ENCODE measurements at places on chromosomes 6 and 20.

- no peaks in the 10 kb centered on the region for H3K36me3 ChIP-seq
- peaks cover 14% of the 10 kb centered on the region for H3K4me1 ChIP-seq
- DNase-seq, result peak; percentile 63
- peak overlapping the region; percentile 79 for H3K4me3 ChIP-seq
Observed at GRCh38 chr6:160992061-160992979, 751 bp downstream of the MAP3K4 start.

DNA sequence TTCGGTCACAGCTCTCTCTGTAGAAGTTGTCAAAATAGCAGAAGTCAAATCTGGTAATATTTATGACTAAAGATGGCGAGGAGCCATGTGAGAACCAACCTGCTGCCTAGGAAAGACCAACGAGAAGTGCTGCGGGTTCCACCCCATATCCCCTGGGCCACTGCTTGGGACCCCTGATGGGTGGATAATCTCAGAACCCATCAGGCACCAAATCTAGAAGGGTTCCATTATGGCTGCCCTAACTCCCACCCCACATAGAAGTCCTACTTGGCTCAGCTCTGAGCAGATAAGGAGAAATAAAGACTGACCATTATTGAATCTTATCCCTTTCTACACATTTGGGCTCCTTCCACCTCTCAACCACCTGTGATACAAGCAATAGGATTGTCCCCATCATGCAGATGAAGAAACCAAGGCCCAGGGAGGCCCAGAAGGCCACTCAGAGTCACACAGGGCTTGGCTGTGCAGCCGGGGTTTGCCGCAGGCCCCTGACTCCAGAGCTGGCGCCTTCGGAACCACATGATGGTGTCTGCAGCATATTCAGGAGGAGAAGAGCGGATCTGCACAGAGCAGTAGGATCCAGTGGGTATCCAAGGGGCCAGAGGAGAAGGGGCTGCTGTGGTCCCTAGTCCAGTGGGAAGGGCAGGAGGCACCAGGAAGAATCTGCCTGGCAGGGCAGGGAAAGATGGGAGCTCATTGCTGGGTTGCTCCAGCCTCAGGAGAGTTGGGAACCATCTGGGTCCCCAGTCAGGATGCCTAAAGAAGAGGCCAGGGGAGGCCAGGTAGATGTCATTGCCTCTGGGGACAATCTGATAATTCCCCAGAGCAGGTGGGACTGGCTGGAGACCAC lies 9.6 kb upstream of the PCMTD2 start:
- peaks cover 6% of the 10 kb centered on the region for H3K4me1 ChIP-seq
- DNase-seq, result no peak
- no peak overlapping the region for H3K27ac ChIP-seq
- H3K36me3 ChIP-seq, result no peaks in the 10 kb centered on the region
- H3K4me3 ChIP-seq, result no peak overlapping the region
- no peaks in the 10 kb centered on the region for H3K27me3 ChIP-seq

DNA sequence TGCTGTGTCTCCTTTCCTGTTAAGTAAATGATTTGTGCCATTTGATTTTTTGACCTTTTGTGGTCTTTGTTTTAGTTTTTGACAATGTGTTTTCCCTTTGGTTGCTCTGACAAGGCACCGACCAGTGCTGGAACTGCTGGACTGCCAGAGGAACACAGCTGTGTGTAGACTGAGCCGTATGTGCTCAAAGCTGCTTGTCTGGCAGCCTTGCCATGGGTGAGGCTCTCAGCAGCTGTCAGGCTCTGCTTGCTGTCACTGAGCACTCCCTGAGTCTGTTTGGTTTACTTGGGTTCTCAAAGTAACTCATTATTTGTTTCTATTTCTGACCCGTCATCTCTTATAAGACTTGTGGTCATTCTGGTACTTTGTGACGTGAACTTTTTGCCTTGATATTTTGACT lies 15.1 kb upstream of the SNRPB start:
- no peak overlapping the region for H3K4me3 ChIP-seq
- DNase-seq, result no peak
- no peak overlapping the region for H3K27ac ChIP-seq
- no peaks in the 10 kb centered on the region for H3K4me1 ChIP-seq
- no peaks in the 10 kb centered on the region for H3K27me3 ChIP-seq

DNA sequence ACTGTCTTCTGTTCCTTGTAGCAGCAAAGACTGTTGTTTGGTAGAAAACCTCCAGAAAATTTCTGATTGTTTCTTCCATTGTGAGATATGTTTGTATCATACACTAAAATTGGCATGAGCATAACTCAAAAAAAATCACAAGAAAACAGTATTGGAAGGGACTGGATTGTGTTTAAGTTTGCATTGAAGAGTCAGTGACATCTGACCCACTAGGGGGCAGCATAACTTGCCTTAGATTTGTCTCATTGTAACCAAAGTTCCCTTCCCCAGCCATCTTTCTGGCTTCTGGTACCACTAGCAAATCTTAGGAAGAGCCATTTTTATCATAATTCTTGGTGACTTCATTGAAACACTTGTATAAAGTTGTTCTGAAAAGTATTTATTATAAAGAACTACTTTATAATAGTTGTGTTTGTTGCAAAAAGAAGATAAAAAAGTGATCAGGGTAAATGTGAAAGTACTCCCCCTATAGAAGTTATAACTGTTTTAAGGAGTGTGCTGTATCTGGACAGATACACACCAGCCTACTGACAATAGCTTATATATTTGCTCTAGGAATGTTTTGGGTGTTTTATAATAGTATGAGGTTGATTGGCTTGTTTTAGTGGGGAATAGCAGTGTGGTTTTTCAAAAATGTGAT lies 7.7 kb downstream of the CSTF1 start:
- no peaks in the 10 kb centered on the region for H3K27me3 ChIP-seq
- H3K4me1 ChIP-seq, result peaks cover 3% of the 10 kb centered on the region
- H3K27ac ChIP-seq, result no peak overlapping the region
- H3K4me3 ChIP-seq, result no peak overlapping the region
- H3K36me3 ChIP-seq, result peaks cover 45% of the 10 kb centered on the region
- peak; percentile 81 for DNase-seq

DNA sequence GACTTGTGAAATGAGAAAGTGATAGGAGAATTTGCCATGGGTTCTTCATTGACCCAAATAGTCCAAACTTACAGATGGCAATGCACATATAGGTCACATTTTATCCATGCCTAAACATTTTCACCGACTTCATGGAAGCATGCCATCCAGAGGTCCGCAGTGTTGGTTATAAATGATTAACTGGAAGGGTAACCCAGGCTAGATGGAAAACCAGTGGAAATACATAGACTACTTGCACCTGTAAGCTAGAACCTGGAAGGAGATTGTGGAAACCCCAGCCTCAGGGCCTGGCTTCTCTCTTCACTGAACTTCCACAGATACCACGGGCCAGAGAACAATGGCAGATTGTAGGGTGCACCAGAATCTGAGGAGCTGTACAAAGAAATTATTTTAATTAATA lies 103.8 kb upstream of the SYNDIG1 start:
- no peaks in the 10 kb centered on the region for H3K27me3 ChIP-seq
- DNase-seq, result no peak
- no peak overlapping the region for H3K4me3 ChIP-seq
- H3K27ac ChIP-seq, result no peak overlapping the region

GRCh38 chr6:52616059-52616690 lies 39.3 kb upstream of the TRAM2 start:
- H3K4me1 ChIP-seq, result no peaks in the 10 kb centered on the region
- H3K4me3 ChIP-seq, result no peak overlapping the region
- H3K27ac ChIP-seq, result no peak overlapping the region

GRCh38 chr6:32933661-32934085 lies 7.2 kb downstream of the HLA-DMB start:
- no peaks in the 10 kb centered on the region for H3K4me1 ChIP-seq
- H3K4me3 ChIP-seq, result no peak overlapping the region
- no peak overlapping the region for H3K27ac ChIP-seq
- H3K36me3 ChIP-seq, result no peaks in the 10 kb centered on the region
- peak; percentile 76 for DNase-seq

- no peak overlapping the region for H3K27ac ChIP-seq
- H3K4me3 ChIP-seq, result peak overlapping the region; percentile 43
- H3K4me1 ChIP-seq, result peaks cover 82% of the 10 kb centered on the region
- H3K36me3 ChIP-seq, result no peaks in the 10 kb centered on the region
- DNase-seq, result peak; percentile 38
- H3K27me3 ChIP-seq, result no peaks in the 10 kb centered on the region
Observed at GRCh38 chr6:15410752-15411151, 164.9 kb downstream of the JARID2 start.

GRCh38 chr6:7991536-7991935 lies 72.7 kb downstream of the BLOC1S5 start:
- H3K4me1 ChIP-seq, result no peaks in the 10 kb centered on the region
- no peak overlapping the region for H3K27ac ChIP-seq
- H3K36me3 ChIP-seq, result no peaks in the 10 kb centered on the region
- no peak overlapping the region for H3K4me3 ChIP-seq

DNA sequence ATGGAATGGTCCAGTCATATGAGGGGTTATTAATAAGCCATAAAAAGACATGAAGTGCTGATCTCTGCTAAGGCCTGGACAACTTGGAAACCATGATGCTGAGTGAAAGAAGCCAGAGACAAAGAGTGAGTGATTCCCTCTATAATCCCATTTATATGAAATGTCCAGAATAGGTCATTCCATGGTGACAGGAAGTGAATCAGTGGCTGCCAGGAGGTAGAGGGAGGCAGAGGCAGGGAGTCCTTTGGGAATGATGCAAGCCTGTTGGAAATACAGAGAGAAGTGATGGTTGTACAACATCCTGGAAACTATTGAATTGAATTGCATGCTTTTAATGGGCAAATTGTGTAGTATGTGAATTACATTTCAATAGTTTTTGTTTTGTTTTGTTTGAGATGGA lies 26.4 kb downstream of the ANKRD60 start:
- H3K4me1 ChIP-seq, result no peaks in the 10 kb centered on the region
- H3K4me3 ChIP-seq, result no peak overlapping the region
- H3K36me3 ChIP-seq, result no peaks in the 10 kb centered on the region
- DNase-seq, result no peak
- peaks cover 7% of the 10 kb centered on the region for H3K27me3 ChIP-seq

DNA sequence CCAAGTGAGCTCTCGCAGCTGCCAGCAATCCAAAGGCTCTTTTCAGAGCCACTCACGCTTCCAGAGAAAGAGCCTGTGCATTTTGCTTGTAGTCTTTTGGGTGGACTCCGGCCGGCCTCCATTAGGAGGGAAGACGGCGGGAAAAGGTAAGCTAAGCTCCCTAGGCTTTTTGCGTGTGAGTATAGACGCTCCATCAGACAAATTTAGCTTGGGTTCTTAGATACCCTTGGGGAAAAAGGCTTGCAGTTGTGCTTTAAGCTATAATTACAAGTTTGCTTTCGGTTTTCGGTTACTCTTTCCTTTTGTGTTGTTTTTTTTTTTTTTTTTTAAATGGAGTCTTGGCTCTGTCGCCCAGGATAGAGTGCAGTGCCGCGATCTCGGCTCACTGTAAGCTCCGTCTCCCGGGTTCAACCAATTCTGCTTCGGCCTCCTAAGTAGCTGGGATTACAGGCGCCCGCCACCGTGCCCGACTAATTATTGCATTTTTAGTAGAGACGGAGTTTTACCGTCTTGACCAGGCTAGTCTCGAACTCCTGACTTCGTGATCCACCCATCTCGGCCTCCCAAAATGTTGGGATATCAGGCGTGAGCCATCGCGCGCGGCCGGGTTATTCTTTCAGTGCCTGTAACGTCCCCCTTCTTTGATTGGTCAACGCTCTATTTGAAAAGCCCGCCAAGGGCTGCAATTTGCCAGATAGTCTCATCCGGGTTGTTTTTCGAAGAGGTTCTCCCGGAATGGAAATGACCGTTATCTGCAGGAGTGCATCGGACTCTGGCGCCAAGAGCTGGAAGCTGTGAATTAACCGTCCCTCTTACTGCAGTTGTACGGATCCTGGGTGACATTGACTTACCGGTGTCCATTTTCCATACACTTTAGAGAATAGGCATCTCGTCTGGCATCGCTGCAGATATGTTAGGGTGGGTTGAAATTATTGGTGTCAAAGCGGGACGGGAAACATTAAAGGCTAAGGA lies 18.1 kb downstream of the OR2B2 start:
- H3K27me3 ChIP-seq, result no peaks in the 10 kb centered on the region
- peaks cover 16% of the 10 kb centered on the region for H3K4me1 ChIP-seq
- H3K27ac ChIP-seq, result peak overlapping the region; percentile 85
- peak overlapping the region; percentile 100 for H3K4me3 ChIP-seq
- H3K36me3 ChIP-seq, result no peaks in the 10 kb centered on the region

DNA sequence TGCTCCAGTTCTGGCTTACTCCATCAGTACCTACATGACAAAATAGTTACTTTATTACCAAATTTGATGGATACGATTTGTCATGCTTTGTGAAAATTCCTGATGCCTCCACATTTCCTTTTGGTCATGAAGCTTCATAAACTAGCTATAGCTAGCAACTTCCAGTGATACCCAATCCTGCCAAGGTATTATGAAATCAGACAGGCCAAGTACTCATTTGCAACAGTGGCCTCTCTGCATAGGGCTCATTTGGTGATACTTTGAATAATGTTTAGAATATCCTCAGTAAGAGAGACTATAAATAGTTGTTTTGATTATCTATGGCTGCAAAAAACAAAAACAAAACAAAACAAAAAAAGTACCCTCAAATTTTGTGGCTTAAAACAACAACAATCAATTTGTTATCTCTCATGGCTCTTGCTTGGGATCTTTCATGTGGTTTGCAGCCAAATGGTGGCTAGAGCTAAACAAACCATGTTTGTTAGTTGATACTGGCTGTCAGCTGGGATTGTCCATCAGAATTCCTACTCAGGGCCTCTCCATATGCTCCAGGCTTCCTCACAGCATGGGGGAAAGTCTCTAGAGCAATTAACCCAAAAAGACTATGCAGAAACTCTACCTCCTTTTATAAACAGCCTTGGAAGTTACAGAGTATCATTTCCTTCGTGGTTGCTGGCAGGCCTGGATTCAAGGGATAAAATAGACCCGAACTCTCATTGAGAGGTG lies 10.1 kb upstream of the PRL start:
- H3K27me3 ChIP-seq, result no peaks in the 10 kb centered on the region
- no peaks in the 10 kb centered on the region for H3K4me1 ChIP-seq
- H3K27ac ChIP-seq, result no peak overlapping the region
- H3K4me3 ChIP-seq, result no peak overlapping the region

GRCh38 chr20:49831770-49832631 lies 19.4 kb downstream of the SLC9A8 start:
- no peaks in the 10 kb centered on the region for H3K27me3 ChIP-seq
- no peaks in the 10 kb centered on the region for H3K4me1 ChIP-seq

DNA sequence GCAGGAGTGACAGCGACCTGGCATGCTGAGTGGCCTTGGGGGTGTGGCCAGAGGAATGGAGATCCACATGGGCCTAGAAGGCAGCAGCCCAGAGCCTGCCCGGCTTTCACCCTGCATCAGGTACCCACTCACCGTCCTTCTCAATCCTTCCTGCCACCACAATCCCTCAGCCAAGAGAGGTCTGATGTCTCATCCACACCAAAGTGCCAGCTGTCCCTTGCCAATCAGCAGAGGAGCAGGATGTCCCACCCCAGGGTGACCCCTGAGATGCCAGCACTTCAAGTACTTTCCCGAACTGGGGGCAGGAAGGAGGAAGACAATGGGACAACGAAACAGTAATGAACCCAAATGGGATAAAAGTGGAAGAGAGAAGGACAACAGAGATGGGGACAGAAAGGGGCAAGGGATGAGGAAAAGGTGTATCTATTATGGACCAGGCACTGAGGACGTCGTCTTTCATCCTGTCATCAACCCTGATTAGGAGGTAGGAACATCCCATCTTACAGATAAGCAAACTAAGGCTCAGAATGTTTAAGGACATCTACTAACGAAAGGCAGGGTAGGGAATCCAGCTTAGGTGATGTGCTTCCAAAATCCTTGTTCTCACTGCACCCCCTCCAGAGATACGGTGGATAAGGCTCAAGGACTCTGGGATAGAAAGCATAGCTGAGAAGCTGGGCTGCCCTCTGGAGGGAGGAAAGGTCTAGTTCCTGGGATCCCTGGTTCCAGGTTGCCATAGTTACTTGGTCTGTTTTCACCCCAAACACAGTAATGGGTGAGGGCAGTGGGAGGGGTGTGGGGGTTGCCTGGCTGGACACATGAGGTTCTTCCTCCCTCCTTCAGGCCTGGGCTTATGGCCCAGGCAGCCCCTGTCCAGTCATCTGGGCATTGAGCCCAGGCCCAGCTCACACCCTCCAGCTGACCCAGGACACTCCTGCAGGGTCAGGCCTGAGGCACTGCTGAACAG lies 4.5 kb upstream of the TNXB start:
- DNase-seq, result no peak
- peaks cover 49% of the 10 kb centered on the region for H3K36me3 ChIP-seq

All from common myeloid progenitor, CD34-positive (primary cell).